Immature natural killer cell (primary cell): ENCODE measurements at places on chromosomes 6 and 20.

DNA sequence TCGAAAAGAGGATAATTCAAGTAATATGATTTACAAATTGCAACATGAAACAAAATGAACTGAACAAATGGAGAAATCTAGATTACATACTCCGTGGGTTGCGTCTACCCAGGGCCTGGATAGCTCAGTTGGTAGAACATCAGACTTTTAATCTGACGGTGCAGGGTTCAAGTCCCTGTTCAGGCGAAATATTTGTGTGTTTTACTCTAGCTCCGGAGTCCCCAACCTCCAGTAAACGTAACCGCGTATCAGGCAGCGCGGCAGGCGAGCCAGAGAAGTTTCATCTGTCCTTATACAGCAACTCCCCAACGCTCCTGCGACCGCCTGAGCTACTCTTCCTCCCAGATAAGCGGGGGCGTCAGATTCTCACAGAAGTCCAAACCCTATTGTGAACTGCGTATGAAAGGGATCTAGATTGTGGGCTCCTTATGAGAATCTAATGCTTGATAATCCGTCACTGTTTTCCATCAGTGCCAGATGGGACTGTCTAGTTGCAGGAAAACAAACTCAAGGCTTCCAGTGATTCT is 176.1 kb downstream of the TRIM27 start:
- DNase-seq = no peak

DNA sequence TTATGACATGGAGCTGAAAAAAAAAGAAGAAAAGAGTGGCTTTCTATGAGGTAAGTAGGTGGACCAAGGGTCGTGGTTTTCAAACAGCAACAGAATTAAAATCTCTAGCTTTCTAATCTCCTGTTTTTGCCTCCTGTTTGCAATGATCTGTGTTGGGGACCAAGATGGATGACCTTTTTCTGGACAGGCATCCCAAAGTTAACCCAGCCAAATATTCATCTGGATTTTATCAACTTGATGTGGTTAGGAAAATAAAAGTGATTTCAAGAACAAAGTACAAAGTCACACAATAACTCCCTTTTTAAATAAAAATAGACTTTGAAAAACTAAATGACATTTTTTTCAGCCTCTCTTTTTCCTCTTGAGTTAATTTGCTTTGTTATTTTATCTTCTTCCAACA is 282.1 kb upstream of the PRDM1 start:
- DNase-seq = no peak

DNA sequence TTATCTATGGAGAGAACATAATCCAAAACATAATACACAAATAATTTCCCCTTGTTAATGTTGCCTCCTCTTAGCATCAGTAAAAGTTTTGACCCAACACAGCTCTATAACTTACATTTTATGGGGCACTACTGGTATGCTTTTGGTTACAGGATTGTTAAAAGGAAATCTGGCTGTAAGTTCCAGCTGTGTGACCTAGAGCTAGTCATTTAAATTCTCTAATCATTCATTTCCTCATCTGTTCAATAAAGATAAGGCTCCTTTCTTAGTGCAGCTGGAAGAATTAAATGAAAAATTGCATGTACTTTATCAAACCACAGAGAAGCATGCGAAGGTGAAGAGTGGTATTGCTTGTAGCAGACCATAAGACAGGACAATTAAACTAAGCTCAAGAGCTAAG is 4.6 kb downstream of the SLC17A2 start:
- DNase-seq = no peak

- DNase-seq = no peak
These were observed 4.5 kb upstream of the CD109 start for GRCh38 chr6:73691512-73691911.

DNA sequence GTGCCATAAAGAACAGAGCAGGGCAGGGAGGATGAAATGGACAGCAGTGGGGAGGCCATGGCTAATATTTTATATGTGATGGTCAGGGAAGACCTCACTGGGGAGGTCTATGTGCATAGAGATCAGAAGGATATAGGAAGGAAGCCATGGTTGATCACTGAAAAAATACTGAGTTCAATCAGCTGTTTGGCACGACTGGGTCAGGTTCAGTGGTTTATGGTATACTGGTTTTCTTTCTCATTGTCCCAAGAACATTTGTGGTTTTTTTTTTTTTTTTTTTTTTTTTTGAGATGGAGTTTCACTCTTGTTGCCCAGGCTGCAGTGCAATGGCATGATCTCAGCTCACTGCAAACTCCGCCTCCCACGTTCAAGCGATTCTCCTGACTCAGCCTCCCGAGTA is 78.3 kb upstream of the TIAM2 start:
- no peak for DNase-seq

DNA sequence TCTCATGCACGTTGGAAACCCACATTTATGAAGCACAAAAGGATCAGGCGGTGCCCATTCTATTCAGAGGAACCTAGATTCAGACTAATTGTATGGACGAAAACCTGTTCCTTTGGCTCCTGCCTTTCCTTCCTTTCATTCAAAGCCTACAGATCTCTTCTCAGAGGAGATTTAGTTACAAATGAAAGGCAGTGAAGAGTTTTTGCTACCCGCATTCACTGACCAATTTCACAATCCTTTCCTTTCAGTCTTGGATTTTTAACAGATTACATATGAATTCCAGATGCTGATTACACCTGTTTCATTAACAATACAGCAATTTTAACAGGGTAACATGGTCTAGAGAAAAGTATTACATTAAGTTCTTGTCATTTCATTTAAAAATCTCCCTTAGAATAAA is 32.0 kb downstream of the TMEM242 start:
- no peak for DNase-seq

- no peak for DNase-seq
These were observed 275.1 kb downstream of the C6orf118 start for GRCh38 chr6:165034271-165034741.

DNA sequence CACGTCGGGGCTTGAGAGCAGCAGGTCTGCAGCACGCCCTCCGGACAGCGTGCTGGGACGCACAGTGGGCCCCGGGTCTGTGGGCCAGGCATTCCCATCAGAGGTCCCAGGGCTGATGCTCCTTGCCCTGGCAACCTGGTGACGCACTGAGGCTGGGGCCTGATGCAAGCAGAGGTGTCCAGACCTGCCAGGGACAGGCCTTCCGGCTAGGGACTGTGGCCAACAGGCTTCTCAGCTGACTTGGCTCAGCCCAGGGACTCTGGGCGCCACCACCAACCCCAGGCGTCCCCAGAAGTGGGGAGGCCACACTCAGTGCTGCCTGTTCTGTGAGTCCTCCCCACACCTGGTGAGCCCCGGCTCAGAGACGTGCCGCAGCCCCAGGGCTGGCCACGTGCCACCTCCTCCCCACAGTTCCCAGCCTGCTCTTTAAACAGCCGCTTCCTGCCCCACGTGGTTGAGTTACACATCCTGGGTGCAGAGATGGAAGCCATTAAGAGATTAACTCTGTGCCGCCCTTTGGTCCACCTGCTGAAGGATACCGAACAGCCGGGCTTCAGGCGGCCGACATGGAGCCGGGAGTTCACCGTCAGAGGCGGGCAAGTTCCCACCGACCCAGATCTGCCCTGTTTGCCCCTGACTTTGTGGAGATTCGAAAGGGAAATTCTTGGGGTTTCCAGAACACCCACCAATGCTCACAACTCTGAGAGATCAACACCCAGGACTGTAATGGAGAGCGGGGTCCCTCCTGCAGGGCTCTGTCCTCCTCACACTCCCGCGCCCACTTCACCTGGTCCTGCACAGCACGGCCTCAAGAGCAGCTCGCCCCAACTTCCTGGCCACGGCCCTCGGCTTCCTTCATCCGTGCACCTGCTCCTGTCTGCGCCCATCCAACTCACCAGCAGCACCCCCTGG is 37.6 kb upstream of the ZBP1 start:
- DNase-seq = no peak

DNA sequence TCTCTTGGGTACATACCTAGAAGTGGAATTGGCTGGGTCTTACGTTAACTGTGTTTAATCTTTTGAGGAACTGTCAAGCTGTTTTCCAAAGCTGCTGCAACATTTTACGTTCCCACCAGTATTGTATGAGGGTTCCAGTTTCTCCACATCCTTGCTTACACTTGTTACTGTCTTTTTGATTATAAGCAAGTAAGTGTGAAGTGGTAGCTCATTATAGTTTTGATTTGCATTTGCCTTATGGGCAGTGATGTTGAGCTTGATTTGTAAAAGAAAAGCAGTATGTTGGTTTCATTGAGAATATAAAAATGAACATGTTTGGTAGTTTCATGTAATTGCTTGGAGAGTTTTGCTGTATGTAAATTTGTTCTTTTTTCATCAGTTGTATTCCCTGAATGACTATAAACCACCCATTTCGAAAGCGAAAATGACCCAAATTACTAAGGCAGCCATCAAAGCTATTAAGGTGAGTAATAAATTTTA is 40.4 kb downstream of the SCAF8 start:
- no peak for DNase-seq

- DNase-seq = no peak
These were observed 152.4 kb downstream of the THBS2 start for GRCh38 chr6:169101036-169101805.

DNA sequence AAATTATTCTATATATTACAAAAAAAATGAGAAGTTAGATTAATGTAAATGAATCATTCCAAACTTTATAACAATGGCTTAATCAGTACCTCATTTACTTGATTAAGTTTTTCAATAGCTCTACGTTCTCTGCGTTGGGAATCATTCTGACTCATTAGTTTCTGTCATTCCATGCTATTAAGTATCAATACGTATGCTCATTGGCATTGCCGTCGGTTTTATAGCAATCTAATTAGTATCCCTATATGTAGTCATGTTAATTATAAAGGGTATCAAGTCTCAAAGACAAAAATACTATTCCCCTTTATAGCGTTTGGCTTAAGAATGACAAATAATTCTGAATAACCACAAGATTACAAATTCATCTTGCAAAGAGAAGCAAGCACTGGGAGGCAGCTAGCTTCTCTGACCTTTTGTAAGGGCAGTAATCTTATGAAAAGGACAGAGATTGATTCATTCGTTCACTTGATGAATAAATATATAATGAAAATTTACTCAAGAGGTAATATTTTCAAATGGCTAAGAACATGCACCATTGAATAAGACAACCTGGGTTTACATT is 41.8 kb downstream of the OLIG3 start:
- no peak for DNase-seq

DNA sequence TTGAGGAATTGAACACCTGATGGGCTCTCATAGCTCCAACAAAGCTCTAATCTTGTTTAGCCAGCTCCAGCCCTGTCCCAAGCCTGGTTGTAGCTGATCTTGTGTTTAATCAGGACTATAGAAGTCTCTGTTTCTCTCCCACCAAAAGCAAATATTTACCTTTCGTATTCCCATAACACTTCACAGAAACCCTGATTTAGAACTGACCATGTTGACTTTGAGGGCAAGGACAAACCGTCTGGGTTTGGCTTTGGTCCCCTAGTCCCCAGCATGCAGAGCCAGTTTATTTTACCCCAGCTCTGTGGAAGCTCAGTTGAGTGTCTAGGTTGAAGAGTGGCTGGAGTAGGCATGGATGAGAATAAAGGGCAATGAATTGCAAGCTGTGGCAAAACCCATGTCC is 18.0 kb upstream of the SIM1 start:
- DNase-seq = no peak

DNA sequence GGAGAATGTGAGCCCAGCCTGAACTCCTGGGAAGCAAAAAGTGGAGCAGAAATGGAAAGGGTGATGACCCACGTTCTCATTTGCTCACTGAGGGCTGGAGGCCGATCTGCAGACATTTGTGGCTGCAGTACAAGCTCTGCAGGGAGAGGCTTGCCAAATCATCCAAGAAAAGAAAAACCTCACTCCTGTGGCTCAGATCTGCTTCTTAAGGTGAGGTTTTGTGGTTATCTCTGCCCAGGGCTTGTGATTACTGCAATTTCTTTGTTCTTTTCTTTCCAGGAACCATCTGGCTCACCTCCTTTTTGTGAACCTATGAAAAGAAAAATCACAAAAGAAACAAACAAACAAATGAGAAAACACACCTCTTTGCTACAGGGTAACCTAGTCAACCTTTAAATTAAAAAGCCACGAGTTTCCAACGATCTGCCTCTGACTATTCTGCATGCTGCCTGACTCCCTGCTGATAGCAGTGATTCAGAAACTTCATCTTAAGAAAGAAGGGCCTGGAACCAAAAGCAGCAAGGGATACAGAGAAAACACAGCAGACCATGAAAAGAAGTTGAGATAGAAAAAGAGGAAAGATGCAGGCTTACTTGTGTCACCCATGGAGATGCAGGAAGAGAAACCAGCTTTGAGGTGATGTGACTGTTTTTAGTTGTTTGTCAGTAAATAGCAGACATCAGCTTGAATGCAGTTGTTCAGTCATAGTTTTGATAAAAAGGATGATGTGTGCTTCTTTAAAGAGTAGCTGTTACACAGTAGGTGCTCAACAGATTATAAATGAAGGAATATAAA is 165.1 kb downstream of the LMBRD1 start:
- no peak for DNase-seq

GRCh38 chr6:144820270-144820669 is 535.1 kb downstream of the UTRN start:
- no peak for DNase-seq

DNA sequence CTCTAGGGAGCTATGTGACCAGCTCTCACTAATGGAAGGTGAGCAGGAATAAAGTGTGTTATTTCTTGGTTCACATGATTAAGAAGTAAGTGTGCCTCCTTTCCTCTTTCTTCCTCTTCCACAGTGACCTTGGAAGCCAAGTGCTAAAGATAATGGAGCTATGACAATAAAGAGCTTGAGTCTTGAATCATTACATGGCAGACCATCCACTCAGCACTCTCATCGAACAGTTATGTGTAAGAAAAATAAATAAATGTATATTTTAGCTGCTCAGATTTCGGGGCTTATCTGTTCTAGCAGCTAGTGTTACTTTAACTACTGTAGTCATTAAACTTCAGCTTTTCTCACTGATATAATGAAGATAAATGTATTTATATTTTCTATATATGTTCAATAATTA is 72.9 kb downstream of the HDGFL1 start:
- DNase-seq = no peak

GRCh38 chr6:33391922-33392594 is 435 bp downstream of the KIFC1 start:
- peak; percentile 27 for DNase-seq

- DNase-seq = peak; percentile 10
These were observed 12.8 kb downstream of the ESF1 start for GRCh38 chr20:13771853-13772453.

DNA sequence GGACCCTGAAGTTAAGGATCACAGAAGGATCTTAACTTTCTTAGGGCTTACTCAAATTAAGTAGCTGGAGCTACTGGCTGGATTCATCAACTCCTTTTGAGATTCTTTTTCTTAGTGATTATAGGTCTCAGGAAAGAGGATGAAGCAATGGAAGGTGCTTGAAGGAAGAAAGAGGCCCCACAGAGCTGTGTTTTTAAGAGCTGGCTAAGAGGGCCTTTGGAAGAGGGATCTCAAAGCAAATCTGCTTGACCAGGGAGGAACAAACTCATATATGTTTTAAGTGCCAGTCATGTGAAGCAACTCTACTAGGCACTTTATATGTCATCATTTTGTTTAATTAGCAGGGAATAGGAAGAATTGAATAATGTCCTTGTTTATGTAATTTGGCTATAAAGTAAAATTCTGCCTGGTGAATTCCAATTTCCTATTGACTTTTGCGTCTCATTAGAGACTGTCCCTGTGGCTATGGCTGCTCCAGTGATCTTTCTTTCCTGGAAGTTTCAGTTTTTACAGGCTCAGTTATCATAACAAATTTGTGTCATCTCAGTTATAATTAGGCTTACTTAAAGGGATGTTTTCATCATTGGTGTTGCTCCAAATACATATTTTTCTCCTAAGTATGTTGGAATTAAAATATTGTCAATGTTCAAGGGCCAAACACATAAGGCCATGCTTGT is 222.8 kb upstream of the CITED2 start:
- DNase-seq = no peak

GRCh38 chr6:169972736-169973135 is 221.3 kb downstream of the ERMARD start:
- DNase-seq = no peak

- no peak for DNase-seq
These were observed 1.2 kb downstream of the NKX2-2 start for GRCh38 chr20:21512634-21513180.
